ENCODE measurements at places on chromosomes 1 and 21.

GRCh38 chr1:200166411-200166810 is 138.9 kb downstream of the NR5A2 start:
- H3K4me3 ChIP-seq: no peak overlapping the region
- H3K27me3 ChIP-seq: no peaks in the 10 kb centered on the region
- H3K27ac ChIP-seq: no peak overlapping the region
- no peaks in the 10 kb centered on the region for H3K4me1 ChIP-seq
- H3K36me3 ChIP-seq: no peaks in the 10 kb centered on the region

GRCh38 chr1:11030865-11031264 is 16.2 kb downstream of the MASP2 start:
- no peaks in the 10 kb centered on the region for H3K27me3 ChIP-seq
- no peaks in the 10 kb centered on the region for H3K36me3 ChIP-seq
- no peak for DNase-seq
- H3K4me3 ChIP-seq: no peak overlapping the region
- no peak overlapping the region for H3K27ac ChIP-seq

DNA sequence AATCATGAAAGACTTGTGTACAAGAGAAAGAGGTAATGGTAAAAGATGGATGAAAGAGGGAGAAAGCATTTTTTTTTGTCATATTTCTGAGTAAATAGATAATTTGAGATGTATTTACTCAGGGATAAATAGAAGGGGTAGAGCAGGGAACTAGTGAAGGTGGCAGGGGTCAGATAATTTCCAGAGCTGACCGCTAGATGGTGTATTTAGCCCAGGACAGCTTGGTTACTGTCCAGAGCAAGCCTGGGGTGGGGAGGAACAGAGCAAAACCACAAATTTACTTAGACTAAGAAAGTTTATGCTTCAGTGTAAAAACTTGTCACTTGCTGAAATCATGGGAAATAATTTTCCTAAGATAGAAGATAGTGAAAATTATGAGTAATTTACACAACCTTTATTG is 91.5 kb downstream of the XCL2 start:
- no peaks in the 10 kb centered on the region for H3K27me3 ChIP-seq
- no peak overlapping the region for H3K4me3 ChIP-seq
- no peak for DNase-seq
- no peaks in the 10 kb centered on the region for H3K36me3 ChIP-seq
- no peaks in the 10 kb centered on the region for H3K4me1 ChIP-seq

GRCh38 chr1:56975446-56975845 is 9.6 kb upstream of the C8B start:
- no peak overlapping the region for H3K4me3 ChIP-seq
- no peaks in the 10 kb centered on the region for H3K36me3 ChIP-seq
- no peak overlapping the region for H3K27ac ChIP-seq
- no peaks in the 10 kb centered on the region for H3K4me1 ChIP-seq

- DNase-seq: no peak
- H3K4me3 ChIP-seq: no peak overlapping the region
- H3K27ac ChIP-seq: no peak overlapping the region
- no peaks in the 10 kb centered on the region for H3K36me3 ChIP-seq
- no peaks in the 10 kb centered on the region for H3K4me1 ChIP-seq
- H3K27me3 ChIP-seq: no peaks in the 10 kb centered on the region
Observed at GRCh38 chr1:35475856-35476674, 81.1 kb downstream of the KIAA0319L start.

DNA sequence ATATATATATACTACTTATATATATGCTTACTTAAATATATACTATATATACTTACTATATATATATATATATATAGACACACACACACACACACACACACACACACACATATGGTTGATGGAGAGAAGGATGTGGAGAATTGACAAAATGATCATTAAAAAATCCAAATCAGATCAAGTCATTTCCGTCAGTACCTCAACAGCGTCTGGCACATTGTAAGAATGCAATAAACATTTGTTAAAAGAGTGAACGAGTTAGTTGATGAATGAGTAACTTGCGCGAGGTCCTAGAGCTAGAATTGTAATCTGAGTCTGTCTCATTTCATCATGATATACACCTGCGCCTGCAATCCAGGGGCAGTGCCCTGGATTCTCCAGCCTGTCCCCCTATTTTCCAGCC is 243.0 kb upstream of the MAP1LC3C start:
- H3K27ac ChIP-seq: no peak overlapping the region
- no peaks in the 10 kb centered on the region for H3K4me1 ChIP-seq
- no peak overlapping the region for H3K4me3 ChIP-seq
- no peak for DNase-seq

- no peak for DNase-seq
- H3K4me1 ChIP-seq: peaks cover 4% of the 10 kb centered on the region
- no peaks in the 10 kb centered on the region for H3K36me3 ChIP-seq
- no peak overlapping the region for H3K4me3 ChIP-seq
- no peaks in the 10 kb centered on the region for H3K27me3 ChIP-seq
- no peak overlapping the region for H3K27ac ChIP-seq
Observed at GRCh38 chr1:206538901-206539640, 31.7 kb downstream of the RASSF5 start.

GRCh38 chr1:198079432-198079951 is 77.3 kb upstream of the NEK7 start:
- no peak overlapping the region for H3K4me3 ChIP-seq
- H3K27ac ChIP-seq: no peak overlapping the region
- H3K4me1 ChIP-seq: no peaks in the 10 kb centered on the region
- H3K27me3 ChIP-seq: no peaks in the 10 kb centered on the region
- DNase-seq: peak; percentile 23

DNA sequence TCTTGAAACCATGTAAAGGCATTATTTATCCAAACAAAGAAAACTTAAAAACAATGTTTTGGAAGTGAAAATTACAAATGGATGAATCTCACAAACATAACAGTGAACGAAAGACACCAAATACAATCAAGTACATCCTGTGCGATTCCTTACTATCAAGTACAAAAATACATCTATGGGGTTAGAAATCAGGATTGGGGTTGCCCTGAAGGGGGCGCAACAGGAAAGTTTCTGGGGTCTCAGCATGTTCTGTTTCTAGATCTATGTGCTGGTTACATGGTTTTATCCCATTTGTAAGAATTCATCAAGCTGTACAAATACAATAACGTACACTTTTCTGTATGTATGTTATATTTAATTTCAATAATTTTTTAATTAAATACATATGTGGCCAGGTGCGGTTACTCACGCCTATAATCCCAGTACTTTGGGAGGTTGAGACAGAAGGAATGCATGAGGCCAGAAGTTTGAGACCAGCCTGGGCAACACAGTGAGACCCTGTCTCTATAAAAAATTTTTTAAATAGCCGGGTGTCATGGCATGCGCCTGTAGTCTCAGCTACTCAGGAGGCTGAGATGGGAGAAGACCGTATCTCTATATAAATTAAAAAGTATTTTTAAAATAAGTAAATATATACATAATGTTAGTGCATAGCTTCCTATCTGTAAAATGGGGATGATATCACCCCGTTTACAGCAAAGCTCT is 121.5 kb upstream of the SOD1 start:
- H3K36me3 ChIP-seq: no peaks in the 10 kb centered on the region
- H3K27me3 ChIP-seq: no peaks in the 10 kb centered on the region
- H3K4me3 ChIP-seq: no peak overlapping the region

GRCh38 chr1:230090194-230090711 is 23.2 kb downstream of the GALNT2 start:
- H3K4me3 ChIP-seq: no peak overlapping the region
- no peak for DNase-seq
- H3K27me3 ChIP-seq: no peaks in the 10 kb centered on the region
- H3K36me3 ChIP-seq: no peaks in the 10 kb centered on the region
- peaks cover 4% of the 10 kb centered on the region for H3K4me1 ChIP-seq

DNA sequence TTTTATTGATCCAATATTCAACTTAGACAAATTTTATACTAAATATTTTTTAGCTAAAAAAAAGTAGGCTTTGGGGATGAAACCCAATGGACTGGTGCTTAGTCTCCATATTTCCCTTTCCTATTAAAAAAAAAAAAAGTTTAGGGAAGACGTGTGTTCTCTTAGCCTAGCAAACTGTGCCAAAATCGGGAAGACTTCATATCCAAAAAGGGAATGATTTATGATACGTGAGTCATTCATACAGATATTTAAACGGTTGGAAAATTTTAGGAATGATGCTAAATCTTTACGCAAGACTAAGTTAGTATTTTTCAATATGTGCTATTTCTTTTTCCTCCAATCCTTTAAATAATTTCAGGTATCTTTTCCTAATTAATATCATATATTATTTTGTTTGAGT is 50.7 kb downstream of the SPATA17 start:
- no peaks in the 10 kb centered on the region for H3K36me3 ChIP-seq
- H3K27ac ChIP-seq: no peak overlapping the region
- no peak overlapping the region for H3K4me3 ChIP-seq
- H3K27me3 ChIP-seq: no peaks in the 10 kb centered on the region

GRCh38 chr1:159122005-159122621 is 45.5 kb upstream of the AIM2 start:
- H3K4me1 ChIP-seq: no peaks in the 10 kb centered on the region
- no peak overlapping the region for H3K27ac ChIP-seq
- no peak for DNase-seq
- H3K4me3 ChIP-seq: no peak overlapping the region
- H3K27me3 ChIP-seq: no peaks in the 10 kb centered on the region
- no peaks in the 10 kb centered on the region for H3K36me3 ChIP-seq
